Stimulated activated CD4-positive, alpha-beta T cell treated with anti-CD3 and anti-CD28 coated beads, Interleukin-15, amount 100 ng/mL, for 48 hours (primary cell): ENCODE measurements at places on chromosomes 11 and 22.

GRCh38 chr11:24064309-24064903 lies 432.4 kb upstream of the LUZP2 start:
- no peak for DNase-seq

- DNase-seq: no peak
These were observed 587.1 kb downstream of the SOX6 start for GRCh38 chr11:15769203-15769602.

GRCh38 chr22:48713272-48714205 lies 1114.1 kb downstream of the BRD1 start:
- DNase-seq: no peak

GRCh38 chr11:104645261-104646222 lies 252.7 kb downstream of the CASP12 start:
- no peak for DNase-seq

DNA sequence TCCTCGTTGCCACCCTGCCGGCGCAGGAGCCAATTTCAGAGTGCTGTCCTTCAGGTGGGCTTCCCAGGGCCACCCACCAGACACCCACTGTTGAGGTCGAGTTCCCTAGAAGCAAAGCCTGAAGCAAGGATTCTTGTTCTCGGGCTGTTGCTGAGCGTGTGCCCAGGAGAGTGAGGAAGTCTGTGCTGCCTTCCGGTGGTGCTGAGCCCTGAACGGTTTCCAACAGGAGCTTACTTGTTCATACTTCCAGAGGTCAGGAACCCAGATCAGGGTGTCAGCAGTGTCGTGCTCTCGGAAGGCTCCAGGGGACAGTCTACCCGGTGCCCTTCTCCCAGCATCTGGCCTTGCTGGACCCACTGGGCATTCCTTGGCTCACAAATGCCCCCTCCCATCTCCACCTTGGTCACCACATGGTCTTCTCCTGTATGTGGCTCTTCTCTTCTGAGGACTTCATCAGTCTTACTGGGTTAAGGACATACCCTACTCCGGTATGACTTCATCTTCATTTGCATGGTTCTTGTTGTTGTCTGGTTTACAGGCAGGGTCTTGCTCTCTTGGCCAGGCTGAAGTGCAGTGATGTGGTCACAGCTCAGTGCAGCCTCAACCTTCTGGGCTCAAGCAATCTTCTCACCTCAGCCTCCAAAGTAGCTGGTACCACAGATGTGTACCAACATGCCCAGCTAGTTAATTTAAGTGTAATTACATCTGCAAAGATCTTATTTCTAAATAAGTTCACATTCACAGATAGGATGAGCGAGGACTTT lies 11.2 kb downstream of the SLC25A1 start:
- DNase-seq: no peak

GRCh38 chr11:58134151-58134550 lies 8.8 kb upstream of the OR9I1 start:
- no peak for DNase-seq

DNA sequence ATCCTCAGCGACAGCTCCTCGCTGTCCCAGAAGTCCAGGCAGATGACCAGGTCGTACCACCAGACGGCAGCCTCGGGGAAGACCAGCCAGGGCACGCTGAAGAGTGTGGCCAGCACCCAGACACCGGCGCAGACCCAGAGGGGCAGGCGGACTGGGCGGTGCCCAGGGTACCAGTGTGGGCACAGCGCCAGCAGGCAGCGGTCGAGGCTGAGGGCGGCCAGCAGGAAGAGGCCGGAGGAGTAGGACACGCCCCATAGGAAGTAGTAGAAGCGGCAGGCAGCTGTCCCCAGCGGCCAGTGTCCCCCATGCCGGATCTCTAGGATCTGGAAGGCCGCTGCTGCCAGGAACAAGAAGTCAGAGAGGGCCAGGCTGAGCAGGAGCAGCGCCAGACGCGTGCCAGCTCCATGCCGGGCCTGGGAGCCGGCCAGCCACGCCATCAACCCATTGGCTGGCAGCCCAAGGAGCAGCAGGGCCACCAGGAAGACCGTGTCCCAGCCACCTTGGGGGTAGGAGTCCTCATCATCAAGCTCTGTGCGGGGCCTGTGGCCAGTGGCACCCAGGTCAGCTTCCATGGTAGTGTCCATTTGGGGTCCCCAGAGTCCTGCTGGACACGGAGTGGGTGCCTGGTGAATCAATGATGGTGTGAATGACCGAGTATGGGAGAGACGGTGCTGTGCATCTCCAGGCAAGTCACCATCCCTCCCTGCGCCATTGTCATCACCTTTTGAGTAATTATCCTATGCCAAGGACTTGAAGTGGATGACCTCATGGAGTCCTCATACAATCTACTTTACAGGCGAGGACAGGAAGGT lies at the start of gene GPR152:
GPR152 (minus strand) TSS at position 589 of the 812 bp plus-strand sequence; CDS start at position 584, 5 bp downstream.
- DNase-seq: no peak

DNA sequence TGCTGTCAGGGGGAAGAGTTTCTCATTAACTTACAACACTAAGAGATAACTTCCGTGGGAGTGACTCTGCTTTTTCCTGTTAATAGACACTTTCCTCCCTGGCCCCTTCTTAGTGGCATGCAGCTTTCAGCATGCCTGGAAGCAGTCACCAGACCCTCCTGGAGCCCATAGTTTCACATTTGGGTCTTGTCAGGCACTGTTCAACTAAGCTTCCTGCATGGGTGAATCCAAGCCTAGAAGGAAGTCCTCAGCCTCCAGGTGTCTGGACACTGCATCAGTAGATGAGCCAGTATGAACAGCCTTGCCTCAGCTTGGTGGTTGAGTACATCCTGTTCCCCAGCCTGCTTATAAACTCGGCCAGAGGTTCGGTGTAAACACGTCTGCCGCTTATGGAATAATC lies 68.1 kb downstream of the PPP6R3 start:
- no peak for DNase-seq

GRCh38 chr11:75800728-75801361 lies 14.2 kb upstream of the UVRAG start:
- no peak for DNase-seq

GRCh38 chr11:121340032-121340580 lies 47.5 kb downstream of the SC5D start:
- no peak for DNase-seq

- DNase-seq: no peak
These were observed 19.8 kb upstream of the LRRC10B start for GRCh38 chr11:61488651-61489291.

- DNase-seq: no peak
These were observed 11.4 kb upstream of the ADSL start for GRCh38 chr22:40334899-40335298.

- no peak for DNase-seq
These were observed 20.0 kb upstream of the NUCB2 start for GRCh38 chr11:17256512-17256911.

DNA sequence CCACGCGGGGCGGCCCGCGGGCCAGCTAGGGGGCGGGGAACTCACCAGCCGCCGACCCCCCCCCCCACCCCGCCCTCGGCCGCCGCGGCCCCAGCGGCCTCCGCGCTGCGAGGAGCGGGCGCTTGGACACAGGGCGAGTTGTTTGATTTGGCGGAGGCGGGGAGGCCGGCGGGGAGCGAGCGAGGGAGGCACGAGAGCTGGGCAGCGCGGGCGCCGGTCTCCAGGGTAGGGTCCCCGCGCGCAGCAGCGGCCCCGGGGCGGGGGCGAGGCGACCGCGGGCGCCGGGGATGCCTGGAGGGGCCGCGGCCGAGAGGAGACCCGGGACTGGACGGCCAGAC lies 64.4 kb downstream of the NAV2 start:
- no peak for DNase-seq

DNA sequence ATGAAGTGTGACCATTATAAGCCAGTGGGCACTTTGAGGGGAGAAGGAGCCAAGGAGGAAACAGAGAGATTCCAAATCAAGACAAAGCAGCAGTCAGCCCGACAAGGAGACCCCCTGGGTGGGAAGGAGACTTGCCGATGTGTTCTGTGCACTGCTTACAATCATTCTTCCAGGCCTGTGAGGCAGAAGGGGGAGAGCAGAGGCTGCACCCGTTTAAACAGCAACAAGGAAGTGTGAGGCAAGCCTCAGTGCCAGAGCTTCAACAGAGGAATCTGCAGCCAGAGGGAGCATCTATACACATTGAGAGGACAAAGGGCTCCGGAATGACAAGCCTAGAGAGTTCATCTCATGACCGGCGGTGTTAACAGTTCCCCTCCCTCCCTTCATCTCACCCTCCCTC lies 121.1 kb downstream of the NXPE2 start:
- DNase-seq: no peak

DNA sequence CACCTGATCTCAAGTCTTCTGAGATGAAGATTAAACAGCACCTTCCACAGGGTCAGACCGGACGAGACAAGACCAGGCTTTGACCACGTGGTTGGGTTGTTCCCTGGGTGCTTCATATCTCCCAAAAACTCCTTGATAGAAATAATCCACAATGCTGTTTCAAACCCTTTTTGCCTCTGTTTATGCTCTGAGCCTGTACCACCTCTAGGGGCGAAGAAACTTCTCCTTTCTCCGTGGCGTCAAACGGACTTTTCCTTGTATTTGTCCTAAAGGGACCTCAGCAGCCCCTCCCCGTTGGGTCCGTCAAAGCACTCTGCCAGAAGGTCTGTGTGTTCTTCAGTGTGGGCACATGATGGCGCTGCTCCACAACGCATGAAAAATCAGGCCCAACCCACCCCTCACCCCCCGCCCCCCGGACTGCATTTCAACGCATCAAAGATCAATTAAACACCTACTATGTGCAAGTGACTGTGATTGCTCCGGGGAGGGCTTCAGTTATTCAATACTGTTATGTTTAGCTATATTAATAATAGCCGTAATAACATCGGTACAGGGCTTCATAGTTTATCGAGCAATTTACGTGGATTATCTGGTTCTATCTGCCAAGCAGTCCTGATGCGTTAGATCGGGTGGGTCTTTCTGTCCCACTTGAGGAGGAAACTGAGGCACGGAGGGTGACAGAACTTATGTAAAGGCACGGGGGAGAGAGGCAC lies 17.3 kb upstream of the EIF3D start:
- no peak for DNase-seq

DNA sequence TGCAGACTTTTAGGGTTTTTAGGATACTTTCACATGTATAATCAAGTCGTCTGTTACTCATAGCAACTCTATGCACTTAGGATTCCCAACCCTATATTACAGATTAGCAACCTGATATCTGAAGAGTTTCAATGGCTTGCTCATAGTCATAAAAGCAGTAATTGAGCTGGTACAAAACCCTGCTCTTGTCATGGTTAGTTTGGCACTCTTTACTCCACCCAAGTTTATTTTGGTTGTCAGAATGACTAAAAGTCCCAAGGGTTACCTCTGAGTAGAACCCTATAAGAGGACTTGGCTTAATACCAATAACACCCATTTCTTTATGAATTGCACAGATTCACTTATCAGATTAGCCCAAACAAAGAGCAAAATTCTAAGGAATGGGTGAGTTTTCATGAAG lies 550.6 kb downstream of the SOX6 start:
- no peak for DNase-seq

GRCh38 chr22:44600207-44600785 lies 101.7 kb upstream of the PRR5 start:
- no peak for DNase-seq

GRCh38 chr22:38531251-38531938 lies 25.3 kb upstream of the DDX17 start:
- DNase-seq: no peak

- no peak for DNase-seq
These were observed 124.3 kb downstream of the TRIM29 start for GRCh38 chr11:120013325-120014250.

DNA sequence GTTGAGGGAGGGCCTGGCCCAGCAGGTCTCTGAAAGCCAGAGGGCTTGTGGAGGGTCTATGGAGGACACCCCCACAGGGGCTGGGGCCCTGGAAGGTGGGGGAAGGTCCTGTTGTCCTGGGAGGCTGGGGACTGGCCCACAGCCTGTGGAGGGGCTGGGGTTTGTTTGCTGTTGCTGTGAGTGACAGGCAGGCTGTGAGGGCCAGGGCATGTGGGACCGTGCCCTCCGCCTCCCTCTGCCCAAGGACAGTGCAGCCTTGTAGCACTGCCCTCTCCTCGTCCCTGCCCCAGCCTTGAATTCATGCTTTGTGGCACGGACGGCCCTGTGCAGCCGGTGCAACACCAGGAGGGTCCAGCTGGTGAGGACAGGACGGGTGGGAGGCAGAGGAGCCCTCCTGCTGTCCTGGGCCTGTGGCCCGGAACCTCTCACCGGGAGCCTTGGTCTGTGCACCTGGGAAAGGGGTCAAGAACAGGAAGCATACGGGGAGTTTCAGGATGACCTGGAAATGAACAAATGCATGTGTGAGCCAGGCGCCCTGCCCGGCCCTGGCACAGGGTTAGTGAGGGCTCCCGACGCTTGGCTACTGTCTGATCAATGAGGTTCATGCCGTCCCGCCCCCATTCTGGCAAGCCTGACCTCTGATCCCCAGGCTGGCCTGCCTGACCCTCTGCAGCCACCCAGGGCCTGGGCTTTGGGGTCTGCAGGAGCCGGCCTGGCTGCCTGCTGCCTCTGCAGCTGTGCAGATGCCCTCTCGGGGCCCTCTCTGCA lies 37.4 kb upstream of the PRODH start:
- DNase-seq: no peak

- DNase-seq: no peak
These were observed 22.9 kb downstream of the RPUSD4 start for GRCh38 chr11:126188332-126189108.

DNA sequence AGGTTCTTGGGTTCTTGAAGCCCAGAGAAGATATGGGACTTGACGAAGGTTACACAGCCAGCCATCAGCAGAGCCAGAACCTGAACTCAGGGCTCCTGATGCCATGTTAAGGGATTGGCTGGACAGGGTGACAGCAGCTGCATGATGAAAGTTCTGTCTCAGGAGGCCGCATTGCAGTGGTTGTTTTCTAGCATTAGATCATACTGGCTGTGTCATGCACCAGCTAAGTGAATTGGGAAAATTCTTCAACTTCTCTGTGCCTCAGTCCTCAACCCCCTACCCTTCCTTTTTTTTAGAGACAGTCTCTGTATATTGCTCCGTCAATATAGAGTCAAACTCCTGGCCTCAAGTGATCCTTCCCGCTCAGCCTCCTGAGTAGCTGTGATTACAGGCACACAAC lies 5.4 kb upstream of the LTBP3 start:
- no peak for DNase-seq

- DNase-seq: no peak
These were observed 40.2 kb downstream of the RRP8 start for GRCh38 chr11:6563121-6563619.

GRCh38 chr11:14203321-14203720 lies 155.7 kb downstream of the RRAS2 start:
- DNase-seq: no peak

GRCh38 chr22:38951734-38952133 lies 5.7 kb upstream of the APOBEC3A start:
- no peak for DNase-seq

DNA sequence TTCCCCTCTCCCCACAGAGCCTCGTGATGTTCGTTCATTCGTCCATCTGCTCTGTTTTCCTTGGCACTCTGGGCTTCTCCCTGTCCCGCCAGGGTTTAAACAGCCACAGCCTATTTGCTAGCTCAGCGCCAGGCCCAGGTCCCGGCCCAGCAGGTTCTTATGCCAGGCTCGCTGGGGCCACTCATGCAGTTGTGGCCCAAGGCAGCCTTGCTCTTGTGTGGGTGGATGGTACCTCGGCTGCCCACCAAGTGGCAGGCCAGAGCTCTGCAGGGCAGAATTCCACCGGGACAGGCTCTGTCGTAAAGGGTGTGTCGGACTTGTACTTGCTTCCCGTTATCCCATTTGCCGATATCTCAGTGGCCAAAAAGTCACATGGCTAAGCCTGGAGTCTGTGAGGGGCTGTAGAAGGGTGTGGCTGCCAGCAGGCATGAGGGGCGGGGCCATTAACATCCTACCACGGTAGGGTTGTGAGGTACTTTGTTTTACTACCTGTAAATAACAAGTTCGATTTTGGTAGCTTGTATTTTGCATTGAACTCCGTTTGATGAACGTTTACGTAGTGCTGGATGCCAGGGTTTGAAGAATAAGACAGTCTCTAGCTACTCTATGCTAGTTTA lies 7.9 kb downstream of the FAM118A start:
- DNase-seq: no peak

GRCh38 chr11:95650276-95650675 lies 139.3 kb downstream of the FAM76B start:
- no peak for DNase-seq
